ENCODE measurements at places on chromosomes 5 and 9. TPM values are rescaled to one million over a fixed set of nuclear protein-coding genes. Genes with fewer than 3 reads are reported as not detected.

- ATAC-seq: no peak
Measured at GRCh38 chr5:157113002-157113401, 4.2 kb upstream of the HAVCR2 start.

GRCh38 chr5:134140530-134141201 is 26.2 kb downstream of the TCF7 start:
- ATAC-seq: peak; percentile 79

DNA sequence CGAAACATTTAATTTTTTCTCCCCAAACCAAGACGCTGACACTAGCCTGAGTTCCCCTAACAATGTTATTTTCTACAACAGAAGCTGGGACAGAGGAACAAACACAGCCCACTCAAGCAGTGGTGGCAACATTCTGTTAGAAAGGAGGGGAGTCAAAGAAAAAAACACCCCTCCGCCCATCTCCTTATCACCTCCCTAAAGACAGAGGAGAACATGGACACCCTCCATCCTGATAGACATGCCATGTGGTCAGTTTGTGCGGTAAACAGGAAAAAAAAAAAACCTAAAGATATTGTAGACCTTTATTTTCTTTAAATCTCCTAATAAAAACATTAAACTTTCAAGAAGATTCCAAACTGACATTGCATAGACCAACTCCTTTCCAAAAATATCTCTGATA is 2.9 kb upstream of the DPM2 start:
- ATAC-seq: no peak

LCP2 gene
- 3.0 TPM for total RNA-seq

ENG gene
- 14.3 TPM for total RNA-seq
